Epithelial cell of proximal tubule (primary cell): ENCODE measurements at places on chromosomes 2 and 18. TPM values are rescaled to one million over a fixed set of nuclear protein-coding genes. Genes with fewer than 3 reads are reported as not detected.

DNA sequence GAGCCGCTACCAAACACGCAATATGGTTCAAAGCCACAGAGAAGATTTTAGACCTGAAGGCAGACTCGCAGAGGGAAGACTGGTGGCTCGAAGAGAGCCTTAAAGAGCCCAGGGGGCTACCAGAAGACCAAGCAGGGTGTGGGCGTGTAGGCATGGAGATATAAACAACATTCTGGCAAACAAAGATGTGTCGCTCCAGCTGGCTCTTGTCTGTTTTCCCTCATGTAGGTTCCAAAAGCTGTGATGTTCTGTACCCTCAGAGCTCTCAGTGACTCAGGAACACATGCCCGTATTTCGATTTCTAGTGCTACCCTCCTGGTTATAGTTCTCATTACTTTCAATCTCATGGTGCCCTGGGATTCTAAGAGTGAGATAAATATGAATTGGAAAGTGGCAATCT is 44.5 kb downstream of the DOCK10 start:
- no peak for DNase-seq

ST8SIA3 gene
- total RNA-seq = not detected in 2 replicates

DNA sequence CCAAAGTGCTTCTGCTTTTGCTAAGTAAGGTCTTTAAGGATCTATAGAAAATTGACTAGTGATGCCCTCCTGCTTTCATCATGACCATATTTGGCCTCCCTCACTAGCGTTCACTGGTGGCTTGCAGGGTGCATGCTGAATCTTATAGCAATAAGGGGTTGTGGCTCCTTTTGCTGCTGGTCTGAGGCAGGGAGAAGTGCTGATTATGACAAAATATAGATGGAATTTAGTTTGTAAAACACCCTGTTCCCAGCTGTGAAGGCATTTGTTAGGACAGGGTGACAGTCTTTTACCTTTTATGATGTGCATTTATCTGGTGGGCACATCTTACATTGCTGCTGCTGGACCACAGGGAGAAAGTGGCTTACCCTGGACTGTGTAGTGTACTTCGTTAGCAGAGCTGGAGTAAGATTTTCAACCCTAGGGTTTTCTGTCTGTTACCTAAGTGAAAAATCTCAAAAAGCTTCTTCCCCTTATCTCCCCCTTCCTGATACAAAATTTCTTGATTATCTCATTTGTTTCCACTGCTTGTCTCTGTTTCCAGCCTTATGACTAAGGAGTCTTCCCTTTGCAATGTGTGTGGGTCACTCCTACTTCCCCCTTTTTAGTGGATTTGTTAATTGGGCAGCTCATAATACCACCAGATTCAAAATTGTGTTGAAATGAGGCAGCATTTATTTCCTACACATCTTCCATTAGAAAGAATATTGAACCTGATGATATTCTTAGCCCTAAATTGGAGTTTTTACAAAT is 21.2 kb upstream of the RPL37A start:
- no peak for DNase-seq

- DNase-seq = no peak
These were observed 367.1 kb downstream of the GPD2 start for GRCh38 chr2:156803243-156803642.

DNA sequence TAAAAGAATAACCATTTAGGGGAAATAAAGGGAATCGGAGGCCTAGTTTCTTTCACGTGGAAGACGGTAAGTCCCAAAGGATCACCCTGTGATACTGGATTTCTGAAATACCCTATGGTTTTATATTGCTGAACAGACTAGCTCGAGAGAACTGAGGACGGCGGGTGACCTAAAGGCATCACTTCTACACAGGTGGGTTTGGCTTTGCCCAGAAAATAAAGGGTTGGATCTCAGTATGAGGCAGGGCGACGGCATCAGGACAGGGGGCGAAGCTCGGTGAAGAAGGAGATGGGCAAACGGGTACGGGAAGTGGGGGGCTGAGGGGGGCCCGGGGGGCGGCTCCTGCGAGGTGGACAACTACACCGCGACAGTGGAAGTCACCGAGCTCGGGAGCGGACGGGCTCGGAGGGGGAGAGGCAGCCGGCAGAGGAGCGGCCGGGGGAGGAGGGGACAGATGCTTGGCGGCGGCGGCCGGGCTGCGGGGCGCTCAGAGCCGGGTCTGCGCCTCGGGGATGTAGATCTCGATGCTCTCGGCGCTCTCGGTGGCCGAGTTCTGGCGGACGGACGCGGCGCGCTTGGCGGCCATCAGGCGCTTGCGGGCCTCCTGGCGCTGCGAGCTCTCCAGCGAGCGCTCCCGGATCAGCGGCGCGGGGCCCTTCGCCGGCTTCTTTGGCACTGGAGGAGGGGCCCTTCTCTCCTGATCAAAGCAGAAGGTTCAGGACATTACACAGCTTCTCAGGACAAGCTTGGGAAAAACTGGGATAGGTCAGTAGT is 48.9 kb downstream of the TGIF1 start:
- DNase-seq = no peak

GRCh38 chr18:63316612-63317555 is 2.7 kb downstream of the BCL2 start:
- no peak for DNase-seq

ACMSD gene
- 0.23 and 0.29 TPM in 2 replicates for total RNA-seq

DNA sequence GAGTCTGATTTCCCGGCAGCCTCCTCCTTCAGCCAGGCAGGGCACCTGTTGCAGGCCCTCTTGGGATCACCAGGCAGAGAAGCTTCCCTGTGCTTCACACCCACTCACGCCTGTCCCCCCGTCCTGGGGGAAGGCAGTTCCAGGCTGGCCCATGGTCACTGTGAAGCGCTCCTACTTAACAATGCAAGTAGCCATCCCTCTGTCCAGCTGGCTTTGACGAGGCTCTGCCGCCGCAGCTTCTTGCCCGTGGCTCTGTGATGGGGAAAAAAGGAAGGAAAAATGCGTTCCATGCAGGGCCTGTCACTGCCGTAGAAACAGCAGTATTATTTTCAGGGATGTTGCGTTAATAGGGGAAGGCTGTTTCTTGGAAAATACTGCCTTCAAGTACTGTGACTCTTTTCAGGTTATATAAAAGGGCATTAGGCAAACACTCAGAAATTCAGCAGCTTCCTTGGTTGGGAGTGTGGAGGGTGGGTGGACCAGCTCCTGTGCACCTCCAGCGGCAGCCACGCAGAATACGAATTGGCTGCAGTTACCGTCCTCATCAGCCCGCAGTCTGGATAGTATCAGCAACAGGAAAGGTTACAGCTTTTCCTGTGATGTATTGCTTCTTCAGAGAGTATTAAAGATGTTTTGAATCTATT is 232.3 kb downstream of the KLHL29 start:
- no peak for DNase-seq

- no peak for DNase-seq
These were observed 266.6 kb downstream of the ACTR3 start for GRCh38 chr2:114156366-114157056.

DNA sequence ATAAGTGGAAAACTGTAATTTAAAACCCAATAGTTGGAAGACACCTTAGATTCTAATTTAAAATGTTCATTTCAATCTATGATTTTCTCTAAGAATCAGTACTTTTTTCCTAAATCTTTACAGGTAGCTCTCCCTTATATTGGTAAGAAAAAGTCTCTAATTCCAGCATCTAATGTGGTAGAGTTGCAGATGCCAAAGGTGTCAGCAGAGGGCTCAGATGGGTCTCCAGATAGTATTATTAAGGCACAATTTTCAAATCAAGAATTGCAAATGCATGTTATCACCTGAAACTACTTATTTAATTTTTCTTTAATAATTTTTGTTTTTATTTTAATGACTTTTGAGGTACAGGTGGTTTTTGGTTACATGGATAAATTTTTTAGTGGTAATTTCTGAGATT is 25.5 kb upstream of the ITGA4 start:
- DNase-seq = no peak

DNA sequence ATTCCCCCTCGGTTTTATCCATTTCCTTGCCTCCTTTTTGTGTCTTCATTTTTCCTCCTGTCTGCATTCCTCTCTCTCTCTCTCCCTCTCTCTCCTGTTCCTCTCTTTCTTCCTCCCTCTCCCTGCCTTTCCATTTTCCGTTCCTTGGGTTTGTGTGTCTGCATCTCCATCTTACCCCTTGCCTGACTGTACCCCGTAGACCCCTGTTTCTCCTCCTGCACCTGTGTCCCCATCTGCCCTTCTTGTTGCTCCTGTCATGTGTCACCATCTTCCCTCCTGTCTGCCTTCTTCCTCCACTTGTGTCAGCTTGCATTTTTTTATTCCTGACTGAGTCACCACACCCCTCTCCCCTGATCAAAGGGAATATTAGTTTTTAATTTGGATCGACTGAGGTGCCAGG is 1.8 kb downstream of the CDK5R2 start:
- DNase-seq = no peak

DNA sequence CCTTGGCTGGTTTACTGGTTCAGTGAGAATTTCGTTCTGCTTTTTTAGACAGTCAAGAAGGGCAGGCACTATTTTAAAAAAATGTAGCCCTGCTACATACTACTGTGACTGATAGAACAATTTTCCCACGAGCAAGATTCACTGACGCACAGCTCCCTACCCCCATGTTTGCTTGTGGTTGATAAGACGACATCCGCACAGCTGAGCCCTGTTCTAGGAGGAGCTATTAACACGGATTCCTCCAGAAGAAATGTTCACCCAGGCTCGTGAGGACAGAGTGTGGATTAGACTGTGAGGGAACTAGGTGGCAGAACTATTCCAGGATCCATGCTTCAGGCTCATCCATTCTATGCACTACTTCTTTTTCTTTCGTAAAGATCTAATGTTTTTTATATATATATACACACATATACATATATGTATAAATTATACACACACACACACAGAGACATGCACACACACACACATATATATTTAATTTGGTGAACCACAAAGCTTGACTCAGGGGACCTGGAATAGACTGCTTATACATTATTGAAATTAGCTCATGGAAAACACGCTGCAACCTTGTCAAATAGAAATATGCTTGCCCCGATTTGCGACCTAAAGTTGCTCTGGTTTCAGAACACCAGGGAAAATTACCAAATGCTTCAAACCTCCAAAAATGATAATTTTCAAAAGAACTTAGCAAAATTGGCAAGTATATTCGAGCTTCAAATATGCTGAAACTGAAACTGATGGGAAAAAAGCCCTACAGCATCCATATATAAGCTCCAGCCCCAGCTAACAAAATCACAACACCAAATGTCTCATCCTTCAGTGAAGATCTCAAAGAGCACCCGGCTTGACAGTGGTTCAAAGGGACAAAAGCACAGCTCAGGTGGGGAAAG is 370.4 kb downstream of the SOCS6 start:
- DNase-seq = no peak

GRCh38 chr2:241855245-241855887 is 3.3 kb downstream of the PDCD1 start:
- no peak for DNase-seq

GPAT2 gene
- total RNA-seq = 1.1 and 1.7 TPM in 2 replicates

KCNE4 gene
- not detected in 2 replicates for total RNA-seq

GRCh38 chr2:42030829-42031228 is 17.0 kb upstream of the PKDCC start:
- DNase-seq = no peak

DNA sequence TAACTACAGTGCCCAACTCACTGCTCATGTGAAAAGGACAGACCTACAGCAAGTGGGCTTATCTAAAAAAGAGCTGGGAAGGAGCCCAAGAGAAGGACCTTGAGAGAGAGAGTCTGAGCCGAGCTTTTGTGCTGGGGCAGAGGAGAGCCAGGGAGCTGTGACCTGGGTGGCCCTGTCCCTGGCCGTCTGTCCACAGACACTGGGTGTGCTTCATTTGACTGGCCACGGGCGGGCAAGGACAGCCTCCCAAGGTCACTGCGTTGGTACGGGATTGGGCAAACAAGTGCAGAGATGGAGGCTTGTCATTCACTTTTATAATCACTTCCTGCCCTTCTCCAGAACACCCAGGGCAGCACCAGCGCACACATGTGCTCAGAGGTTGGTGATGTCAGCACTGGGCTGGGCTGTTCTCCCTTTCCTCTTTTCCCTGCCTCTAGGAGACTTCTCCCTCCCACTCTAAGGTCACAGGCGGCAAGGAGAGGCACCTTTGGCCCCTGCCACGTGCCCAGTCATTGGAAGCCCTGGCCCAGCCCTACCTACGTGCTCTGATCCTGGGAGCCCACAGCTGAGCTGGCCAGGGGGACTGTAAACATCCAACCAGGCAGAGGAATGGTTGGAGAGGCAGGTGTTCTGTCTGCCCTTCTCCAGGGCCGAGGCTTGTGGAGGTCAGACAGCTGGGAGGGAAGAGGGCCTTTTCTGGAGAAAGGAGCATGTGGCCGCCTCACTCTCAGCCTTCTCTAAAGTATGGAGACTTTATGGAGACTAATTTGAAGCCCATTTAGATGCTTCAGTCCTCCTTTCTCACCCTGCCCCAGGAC is 6.4 kb upstream of the PSD4 start:
- DNase-seq = no peak

PARD3B gene
- 0.94 and 3.6 TPM in 2 replicates for total RNA-seq

GULP1 gene
- 44.1 and 66.1 TPM in 2 replicates for total RNA-seq

CNDP1 gene
- not detected in 2 replicates for total RNA-seq

GRHL1 gene
- total RNA-seq = 3.9 and 6.8 TPM in 2 replicates
